ENCODE measurements at places on chromosomes 13 and 19.

DNA sequence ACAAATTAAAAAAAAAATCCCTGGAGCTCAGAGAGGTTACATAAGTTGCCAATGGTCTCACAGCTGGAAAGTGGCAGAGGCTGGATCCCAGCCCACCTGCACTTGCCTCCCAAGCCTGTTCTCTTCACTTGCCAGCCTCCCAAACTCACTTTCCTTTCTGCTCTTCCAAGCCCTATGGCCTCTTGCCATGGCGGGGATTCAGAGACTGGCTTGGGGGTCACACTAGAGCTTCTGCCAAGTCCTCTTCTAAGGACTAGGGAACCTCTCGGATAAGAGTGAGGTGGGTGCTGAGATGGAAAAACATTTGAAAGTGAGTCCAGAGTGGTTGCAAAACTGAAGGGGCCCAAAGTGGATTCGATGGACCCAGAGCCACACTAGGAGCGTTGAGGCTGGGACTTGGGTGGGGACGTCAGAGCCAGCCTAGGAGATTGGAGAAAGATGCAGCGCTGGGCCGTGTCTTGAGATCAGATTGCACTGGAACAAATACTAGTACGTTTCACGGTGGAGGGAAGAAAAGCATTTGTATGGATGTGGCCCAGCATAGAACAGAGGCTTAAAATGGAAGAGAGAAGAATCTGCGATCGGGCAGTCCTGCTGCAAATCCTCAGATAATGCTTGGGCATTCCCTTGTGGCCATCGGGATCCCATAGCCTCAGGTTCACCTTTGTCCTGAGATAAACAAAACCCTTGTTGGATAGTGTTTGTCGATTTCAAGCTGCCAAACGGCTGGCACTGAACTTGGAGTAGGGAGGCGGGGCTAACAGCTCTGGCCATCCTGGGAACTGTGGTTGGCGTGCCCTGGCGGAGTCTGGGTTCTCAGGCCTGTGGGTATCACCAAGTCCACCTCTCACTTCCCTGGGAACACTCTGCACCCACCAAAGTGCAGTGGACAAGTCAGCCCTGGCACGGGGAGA, 84.8 kb downstream of the ING1 start:
- DNase-seq: no peak
- H3K27me3 ChIP-seq: peaks cover 5% of the 10 kb centered on the region
- no peak overlapping the region for H3K4me3 ChIP-seq

DNA sequence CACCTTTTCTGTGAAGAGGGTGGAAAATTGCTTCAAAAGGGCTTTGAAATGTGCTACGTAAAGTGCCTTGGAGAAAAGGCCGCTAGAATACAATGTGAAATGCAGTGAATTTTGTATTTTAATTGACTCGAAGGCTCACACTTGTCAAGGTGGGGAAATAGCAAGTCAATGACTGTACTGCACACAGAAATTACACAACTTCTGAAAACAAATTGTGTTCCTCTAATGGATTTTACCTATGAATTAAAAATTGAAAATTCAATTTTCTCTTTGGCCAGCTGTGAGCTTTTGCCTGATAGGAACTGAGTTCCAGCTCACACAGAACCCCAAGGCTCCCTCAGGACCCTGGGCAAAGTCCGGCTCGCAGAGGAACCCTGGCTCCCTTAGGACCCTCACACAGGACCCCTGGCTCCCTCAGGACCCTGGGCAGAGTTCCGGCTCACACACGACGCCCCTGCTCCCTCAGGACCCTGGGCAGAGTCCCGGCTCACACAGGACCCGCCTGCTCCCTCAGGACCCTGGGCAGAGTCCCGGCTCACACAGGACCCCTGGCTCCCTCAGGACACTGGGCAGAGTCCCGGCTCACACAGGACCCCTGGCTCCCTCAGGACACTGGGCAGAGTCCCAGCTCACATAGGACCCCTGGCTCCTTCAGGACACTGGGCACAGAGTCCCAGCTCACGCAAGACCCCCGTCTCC, 324.9 kb downstream of the UQCRFS1 start:
- H3K4me1 ChIP-seq: no peaks in the 10 kb centered on the region
- H3K36me3 ChIP-seq: no peaks in the 10 kb centered on the region
- no peak for DNase-seq
- H3K27me3 ChIP-seq: no peaks in the 10 kb centered on the region
- no peak overlapping the region for H3K4me3 ChIP-seq

DNA sequence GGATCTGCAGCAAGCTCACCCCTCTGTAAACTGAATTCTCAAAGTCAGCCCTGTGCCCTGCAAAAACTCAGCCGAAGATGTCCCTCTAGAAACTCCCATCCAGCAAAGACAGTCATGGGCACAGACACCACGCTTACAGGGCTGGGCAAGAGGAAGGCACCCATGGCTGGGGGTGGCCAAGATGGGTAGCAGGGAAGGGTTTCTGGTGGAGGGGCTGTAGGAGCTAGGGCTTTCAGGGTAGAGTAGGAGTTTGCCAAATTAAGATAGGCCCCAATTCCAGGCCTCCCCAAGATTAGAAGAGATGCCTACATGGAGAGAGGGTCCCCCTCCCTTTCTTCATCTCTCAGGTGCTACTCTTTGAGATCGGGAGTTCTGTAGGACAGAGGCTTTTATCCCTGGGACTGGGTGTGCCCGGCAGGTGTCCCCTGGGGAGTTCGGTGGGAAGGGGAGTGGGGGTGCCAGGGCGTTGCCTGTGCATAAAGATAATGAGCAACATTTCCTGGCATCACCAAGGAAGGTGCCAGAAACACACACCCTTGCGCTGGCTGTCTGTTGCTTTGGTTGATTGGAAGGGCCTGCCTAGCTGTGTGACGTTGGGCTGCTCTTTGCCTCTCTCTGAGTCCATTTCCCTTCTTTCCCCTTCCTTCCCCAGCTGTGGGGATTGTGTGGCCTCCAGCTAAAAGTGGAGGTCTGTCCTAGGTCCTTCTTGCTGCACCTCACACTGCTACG, 9.4 kb downstream of the NRTN start:
- DNase-seq: no peak
- H3K27ac ChIP-seq: no peak overlapping the region
- H3K4me1 ChIP-seq: no peaks in the 10 kb centered on the region
- no peaks in the 10 kb centered on the region for H3K27me3 ChIP-seq
- no peak overlapping the region for H3K4me3 ChIP-seq
- no peaks in the 10 kb centered on the region for H3K36me3 ChIP-seq

- H3K4me1 ChIP-seq: no peaks in the 10 kb centered on the region
- no peaks in the 10 kb centered on the region for H3K36me3 ChIP-seq
- H3K4me3 ChIP-seq: no peak overlapping the region
- no peaks in the 10 kb centered on the region for H3K27me3 ChIP-seq
- no peak overlapping the region for H3K27ac ChIP-seq
Observed at GRCh38 chr13:44730851-44731250, 154.7 kb upstream of the TSC22D1 start.

Data from naive thymus-derived CD4-positive, alpha-beta T cell (primary cell).